ENCODE measurements at places on chromosomes 12 and 14. TPM values are rescaled to one million over a fixed set of nuclear protein-coding genes. Genes with fewer than 3 reads are reported as not detected.

GPR162 gene
- 0.51 TPM for total RNA-seq

CLEC4A gene
- total RNA-seq, result 0.83 TPM

- H3K4me1 ChIP-seq, result peaks cover 8% of the 10 kb centered on the region
- H3K27me3 ChIP-seq, result no peaks in the 10 kb centered on the region
- H3K4me3 ChIP-seq, result no peak overlapping the region
These were observed 76.9 kb upstream of the TMEM263 start for GRCh38 chr12:106878804-106879203.

CEBPE gene
- total RNA-seq, result 2.1 TPM
